Substantia nigra (tissue), 51 donors: ENCODE measurements at places on chromosomes 1 and 21.
A peak's percentile ranks its signal among the peaks of the same experiment; 100 is the strongest.

GRCh38 chr1:228004331-228004855 lies 2.4 kb upstream of the WNT3A start:
- DNase-seq: no peak

DNA sequence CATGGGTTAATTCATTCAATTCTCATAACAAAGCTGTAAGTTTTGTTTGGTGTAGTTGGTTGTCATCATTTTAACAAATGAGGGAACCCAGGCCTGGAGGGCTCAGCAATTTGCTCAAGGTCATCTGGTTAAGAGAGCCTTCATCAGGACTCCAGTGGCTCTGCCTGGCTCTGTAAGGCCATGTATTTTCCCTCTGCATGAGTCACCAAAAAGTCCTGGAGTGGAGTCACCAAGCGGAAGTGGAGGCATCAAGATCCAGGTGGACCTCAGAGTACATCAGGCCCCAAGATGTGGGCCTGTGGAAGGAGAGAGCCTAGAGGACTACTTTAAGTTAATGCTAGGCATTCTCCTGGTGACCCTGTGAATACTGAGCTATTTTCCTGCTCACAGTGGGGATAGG lies 30.0 kb upstream of the RBM15 start:
- DNase-seq: no peak

DNA sequence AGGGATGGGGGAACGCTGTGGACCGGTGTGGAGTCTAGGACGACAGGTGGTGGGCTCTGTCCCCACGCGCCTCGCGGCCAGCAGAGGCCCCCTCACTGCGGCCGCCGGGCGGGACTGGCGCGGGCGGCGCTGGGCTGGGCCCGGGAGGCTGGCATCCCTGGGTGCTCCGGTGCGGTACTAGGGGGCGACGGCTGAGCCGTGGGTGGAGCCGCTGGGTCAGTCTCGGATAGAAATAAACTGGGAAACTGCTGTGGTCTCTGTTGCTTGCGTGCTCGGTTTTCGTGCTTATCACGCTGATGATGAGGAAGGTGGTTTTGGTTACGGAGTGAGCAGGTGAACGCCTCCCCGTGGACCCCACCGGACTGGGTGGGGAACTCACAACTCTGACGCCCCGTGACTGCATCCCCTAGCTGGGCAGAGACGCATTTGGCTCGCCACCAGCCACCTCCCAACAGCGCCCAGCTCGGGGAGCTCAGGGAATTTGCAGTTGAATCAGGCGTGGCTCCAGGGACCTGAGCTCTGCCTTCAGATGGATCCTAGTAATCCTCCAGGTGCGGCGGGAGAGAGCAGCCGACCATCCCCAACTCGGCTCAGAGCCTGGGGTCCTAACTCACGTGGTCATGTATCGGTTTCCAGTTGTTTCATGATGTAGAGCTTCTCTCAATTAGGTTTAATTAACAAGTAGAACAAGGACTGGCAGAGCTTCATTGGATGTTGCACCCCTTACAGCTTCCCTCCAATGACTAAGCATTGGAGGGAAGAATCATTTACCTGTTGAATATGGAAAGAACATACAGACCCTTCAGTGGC lies 32.1 kb downstream of the HSD17B7 start:
- DNase-seq: no peak

GRCh38 chr1:193394336-193394735 lies 207.9 kb upstream of the B3GALT2 start:
- no peak for DNase-seq

- DNase-seq: peak; percentile 25
These were observed 101.1 kb upstream of the JUN start for GRCh38 chr1:58884706-58885661.

GRCh38 chr21:31974454-31974985 lies 101.7 kb downstream of the HUNK start:
- no peak for DNase-seq

DNA sequence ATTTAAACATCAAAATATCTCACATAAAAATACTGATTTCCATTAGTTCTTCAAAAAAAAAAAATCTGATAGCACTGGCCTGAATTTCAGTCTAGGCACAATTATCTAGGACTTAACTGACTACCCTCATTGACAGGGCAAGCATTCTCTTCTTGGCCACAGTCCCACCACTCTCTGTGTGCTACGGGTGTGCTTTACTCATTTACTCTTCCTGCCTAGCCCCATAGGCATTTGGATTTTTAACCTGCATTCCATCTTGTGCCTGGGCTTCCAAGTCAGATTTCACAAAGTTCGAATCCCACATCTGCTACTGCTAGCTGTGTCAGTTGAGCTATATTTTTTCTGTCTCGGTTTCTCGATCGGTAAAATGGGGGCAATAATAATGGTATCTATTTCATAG lies 38.0 kb downstream of the PTPN14 start:
- DNase-seq: no peak

- DNase-seq: no peak
These were observed 32.6 kb downstream of the PDE9A start for GRCh38 chr21:42685954-42686500.

DNA sequence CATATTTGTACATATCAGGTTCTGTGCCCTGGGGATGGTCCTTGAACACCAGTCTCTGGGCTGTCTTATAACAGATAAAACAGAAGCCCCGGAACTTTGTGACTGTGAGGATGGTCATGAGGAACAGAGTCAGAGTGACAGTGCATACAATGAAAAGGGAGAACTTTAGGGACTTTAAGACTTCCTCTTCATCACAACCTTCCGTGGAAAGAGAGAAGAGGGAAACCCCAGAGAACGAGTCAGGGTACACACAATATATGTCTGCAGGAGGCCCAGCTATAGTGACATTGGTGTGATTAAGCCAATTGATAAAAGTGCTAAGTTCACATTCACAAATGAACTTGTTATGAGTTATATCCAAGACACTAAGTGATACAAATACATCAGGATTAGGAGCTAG lies 32.1 kb downstream of the TLR5 start:
- no peak for DNase-seq

DNA sequence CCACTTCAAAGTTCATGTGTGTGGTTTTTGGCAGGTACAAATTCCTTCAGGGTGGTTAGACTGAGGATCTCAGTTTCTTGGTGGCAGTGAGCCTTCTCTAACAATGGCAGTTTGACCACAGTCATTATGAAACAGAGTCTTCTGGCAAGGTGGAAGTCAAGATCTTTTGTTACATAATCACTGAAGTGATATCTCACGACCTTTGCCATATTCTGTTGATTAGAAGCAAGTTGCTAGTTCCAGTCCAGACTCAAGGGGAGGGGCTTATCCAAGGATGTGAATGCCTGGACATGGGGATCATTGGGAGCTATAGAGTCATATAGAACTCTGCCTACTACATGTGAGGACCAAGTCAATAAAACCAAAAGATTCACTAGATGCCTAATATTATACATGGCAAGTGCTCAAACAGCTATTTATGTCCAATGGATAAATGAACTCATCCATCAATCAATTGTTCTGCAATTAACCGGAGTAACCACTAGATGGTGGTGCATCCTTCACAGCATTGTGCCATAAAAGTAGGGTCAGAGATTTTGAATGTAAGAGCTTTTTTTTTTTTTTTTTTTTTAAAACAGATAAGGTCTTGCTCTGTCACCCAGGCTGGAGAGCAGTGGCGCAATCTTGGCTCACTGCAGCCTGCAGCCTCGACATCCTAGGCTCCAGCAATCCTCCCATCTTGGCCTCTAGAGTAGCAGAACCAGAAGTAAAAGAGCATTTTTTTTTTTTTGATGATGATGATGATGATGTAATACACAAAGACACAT lies 131.9 kb downstream of the CRB1 start:
- no peak for DNase-seq

DNA sequence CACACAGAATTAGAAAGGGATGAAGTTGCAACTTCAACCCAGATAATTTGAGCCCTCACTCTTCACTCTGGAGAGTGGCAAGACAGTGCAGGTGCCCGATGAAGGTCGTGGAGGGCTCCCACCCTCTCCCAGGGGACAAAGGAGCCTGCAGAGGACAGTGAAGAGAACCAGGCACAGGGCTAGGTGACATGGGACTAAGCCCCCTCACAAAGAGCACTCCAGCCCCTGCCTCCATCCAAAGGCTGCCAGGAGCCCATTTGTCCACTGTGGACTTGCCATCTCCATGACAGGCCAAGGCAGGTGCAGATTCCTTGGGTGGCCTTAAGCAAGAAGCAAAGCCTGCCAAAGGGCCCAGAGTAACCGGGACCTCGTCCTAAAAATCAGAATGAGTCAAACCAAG lies 15.1 kb downstream of the ERRFI1 start:
- no peak for DNase-seq

GRCh38 chr1:56755911-56756310 lies 63.3 kb downstream of the FYB2 start:
- no peak for DNase-seq

- no peak for DNase-seq
These were observed 28.1 kb downstream of the SHISA4 start for GRCh38 chr1:201916649-201917249.

DNA sequence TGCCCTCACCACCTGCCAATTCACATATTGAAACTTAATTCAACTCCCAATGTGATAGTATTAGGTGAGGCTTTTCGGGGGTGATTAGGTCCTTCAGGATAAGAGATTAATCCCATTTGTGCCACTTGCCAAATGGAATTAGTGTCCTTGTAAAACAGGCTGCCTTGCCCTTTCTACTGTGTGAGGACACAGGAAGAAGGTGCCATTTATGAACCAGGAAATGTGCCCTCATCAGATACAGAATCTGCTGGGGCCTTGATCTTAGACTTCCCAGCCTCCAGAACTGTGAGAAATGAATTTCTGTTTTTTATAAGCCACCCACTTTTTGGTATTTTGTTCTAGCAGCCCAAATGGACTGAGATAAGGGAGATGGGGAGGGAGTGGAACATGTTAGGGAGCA lies 39.1 kb upstream of the AGL start:
- no peak for DNase-seq

DNA sequence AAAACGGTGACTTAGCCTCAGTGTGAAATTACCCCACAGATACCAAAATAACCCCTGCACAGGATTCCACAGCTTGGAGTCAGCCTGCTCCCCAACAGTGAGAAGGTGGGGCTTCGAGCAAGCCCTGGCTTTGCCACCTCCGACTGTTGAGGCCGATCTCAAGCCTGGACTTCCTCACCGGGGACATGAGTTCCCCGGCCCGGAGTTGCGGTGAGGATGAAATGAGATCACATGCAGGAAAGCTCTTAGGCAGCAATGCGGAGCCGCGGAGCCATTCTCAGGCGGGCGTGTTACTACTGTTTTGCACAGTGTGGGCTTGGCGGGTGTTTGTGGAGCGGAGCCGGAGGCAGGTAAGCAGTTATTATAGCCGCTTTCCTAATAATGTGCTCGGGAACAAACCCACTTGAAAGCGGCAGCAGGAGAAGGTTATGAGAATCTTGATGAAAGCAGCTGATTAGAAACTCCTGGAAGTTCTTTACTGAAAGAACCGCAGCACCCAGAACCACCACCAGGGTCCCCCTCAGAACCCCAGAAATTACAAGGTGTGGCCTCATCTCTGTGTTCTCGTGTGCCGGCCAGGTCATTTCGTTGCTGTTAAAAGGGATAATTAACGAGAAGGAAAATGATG lies 3.9 kb upstream of the CLSTN1 start:
- no peak for DNase-seq

DNA sequence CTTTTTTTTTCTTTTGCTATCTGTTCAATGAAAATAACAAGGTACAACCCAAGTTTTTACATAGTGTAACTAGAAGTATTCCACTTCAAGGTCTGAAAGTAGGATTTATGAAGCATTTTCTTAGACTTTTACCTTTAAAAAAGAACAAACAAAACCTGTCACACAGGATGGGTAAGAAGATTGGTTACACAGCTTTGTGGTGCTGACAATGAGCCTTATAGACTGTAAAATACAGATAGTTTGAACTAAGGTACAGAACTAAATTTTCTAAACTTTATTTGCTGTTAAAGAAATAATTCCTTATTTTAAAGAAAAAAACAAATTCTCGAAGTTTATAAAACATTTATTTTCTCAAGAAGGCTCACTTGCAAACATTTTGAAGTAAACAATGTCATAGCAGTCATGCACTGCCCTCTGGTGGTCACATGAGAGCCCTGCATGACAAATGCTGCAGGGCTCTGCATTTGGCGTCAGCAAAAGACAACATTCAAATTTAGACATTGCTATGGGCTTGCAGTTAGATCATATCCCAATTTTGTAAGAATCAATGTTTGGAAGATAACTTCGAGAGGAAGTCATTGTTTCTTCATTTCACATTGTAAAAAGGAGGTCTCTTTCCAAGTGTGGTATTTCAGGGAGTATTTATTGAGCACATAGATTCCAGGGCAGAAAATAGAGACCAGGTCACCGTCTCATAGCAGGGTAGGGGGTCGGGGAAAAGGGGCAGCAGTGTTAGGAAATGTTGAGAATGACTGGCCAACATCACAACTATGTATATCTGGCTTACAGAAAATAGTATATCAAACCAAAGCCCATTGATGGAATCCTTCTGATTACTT lies 115.3 kb upstream of the FMN2 start:
- peak; percentile 47 for DNase-seq

GRCh38 chr1:2451741-2452140 lies 24.3 kb upstream of the PLCH2 start:
- DNase-seq: no peak

DNA sequence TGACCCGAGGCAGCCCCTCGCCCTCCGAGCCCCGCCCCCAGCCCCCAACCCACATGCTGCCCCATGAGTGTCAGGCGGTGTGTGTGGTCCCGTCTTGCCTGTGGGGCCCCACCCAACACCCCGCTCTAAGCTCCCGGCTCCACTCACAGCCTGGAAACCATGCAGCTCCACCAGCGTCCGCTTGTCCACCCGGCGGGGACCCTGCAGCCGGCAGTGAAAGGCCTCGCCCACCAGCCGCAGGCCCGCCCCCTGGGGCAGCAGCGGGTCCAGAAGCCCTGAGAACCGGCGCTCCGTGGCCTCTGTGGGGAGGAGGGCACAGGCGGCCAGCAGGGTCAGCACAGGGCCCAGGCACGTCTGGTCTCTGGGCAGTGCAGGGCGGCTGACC lies 2.7 kb downstream of the C1QTNF12 start:
- no peak for DNase-seq

- no peak for DNase-seq
These were observed 31.1 kb downstream of the PROK1 start for GRCh38 chr1:110481968-110482623.

GRCh38 chr1:160284782-160285344 lies at the start of gene PEX19:
Gene PEX19, minus strand, starts transcription at chr1:160285133. Its CDS starts 9 bp downstream, at chr1:160285124.
- DNase-seq: peak; percentile 92

DNA sequence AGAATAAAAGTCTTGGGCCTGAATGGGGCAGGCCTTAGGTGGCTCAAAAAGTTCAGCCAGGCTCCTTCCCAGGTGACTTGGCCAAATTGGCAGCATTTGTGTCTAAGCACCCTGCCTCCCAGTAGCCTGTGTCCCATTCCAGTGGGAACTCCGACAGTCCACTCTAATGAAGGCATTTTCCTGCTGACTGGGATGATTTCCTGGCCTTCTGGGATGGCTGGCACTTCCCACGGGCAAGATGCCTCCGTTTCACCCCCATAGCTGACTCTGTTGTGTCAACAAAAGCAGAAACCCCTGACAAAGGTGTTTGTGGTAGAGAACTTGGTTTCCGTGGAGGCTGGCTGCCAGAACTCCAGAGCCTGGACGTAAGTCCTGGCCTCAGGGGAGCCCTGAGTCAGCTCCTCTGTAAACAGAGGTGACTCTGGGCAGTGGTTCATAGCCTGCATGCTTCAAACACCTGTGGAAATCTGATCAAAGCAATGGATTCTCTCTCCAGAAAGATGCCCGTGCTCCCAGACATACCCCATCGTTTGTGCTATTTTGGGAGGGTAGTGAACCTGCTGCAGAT lies 36.6 kb downstream of the WNT3A start:
- no peak for DNase-seq
